ENCODE measurements at places on chromosomes 16 and 17. TPM values are rescaled to one million over a fixed set of nuclear protein-coding genes. Genes with fewer than 3 reads are reported as not detected.
A peak's percentile ranks its signal among the peaks of the same experiment; 100 is the strongest.

PCYT2 gene
- total RNA-seq: 111 TPM

HS3ST3B1 gene
- 4.9 TPM for total RNA-seq

ATP2A1 gene
- total RNA-seq: 2.7 TPM

FBXO39 gene
- not detected for total RNA-seq

- no peaks in the 10 kb centered on the region for H3K36me3 ChIP-seq
- DNase-seq: no peak
- H3K4me3 ChIP-seq: no peak overlapping the region
- no peak overlapping the region for H3K27ac ChIP-seq
- peaks cover 23% of the 10 kb centered on the region for H3K27me3 ChIP-seq
These were observed 8.2 kb upstream of the CIITA start for GRCh38 chr16:10868596-10869469.

GRCh38 chr16:48091117-48091516, 64.7 kb downstream of the ABCC12 start:
- no peaks in the 10 kb centered on the region for H3K4me1 ChIP-seq
- DNase-seq: no peak
- H3K27me3 ChIP-seq: no peaks in the 10 kb centered on the region
- H3K4me3 ChIP-seq: no peak overlapping the region

- no peaks in the 10 kb centered on the region for H3K27me3 ChIP-seq
- no peak overlapping the region for H3K4me3 ChIP-seq
- H3K27ac ChIP-seq: no peak overlapping the region
- no peak for DNase-seq
- no peaks in the 10 kb centered on the region for H3K36me3 ChIP-seq
These were observed 42.3 kb upstream of the CCNF start for GRCh38 chr16:2386990-2387389.

GRCh38 chr16:81286190-81286589, 28.6 kb upstream of the GAN start:
- no peak overlapping the region for H3K27ac ChIP-seq
- H3K4me3 ChIP-seq: no peak overlapping the region
- no peaks in the 10 kb centered on the region for H3K27me3 ChIP-seq
- H3K4me1 ChIP-seq: no peaks in the 10 kb centered on the region

GRCh38 chr17:51435641-51436091, 175.3 kb downstream of the UTP18 start:
- no peak overlapping the region for H3K4me3 ChIP-seq
- DNase-seq: peak; percentile 59
- no peaks in the 10 kb centered on the region for H3K27me3 ChIP-seq
- no peaks in the 10 kb centered on the region for H3K36me3 ChIP-seq
- H3K27ac ChIP-seq: no peak overlapping the region
- H3K4me1 ChIP-seq: no peaks in the 10 kb centered on the region

DNA sequence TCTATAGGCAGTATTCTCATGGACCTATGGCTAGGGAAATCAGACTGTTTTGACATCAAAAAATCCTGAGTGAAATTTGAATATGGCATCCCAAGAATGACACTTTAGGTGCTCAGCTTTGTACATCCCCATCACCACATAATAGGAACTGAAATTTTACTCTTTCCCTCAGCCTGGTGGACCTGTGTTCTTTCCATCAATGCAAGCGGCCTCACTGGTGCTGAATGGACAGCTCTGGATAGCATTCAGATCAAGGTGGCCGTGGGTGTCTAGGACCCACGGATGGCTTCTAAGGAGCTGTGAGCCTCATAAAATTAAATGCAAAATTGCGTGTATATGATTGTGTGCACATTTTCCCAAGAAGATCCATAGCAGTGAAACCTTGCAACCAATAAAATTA, 152.6 kb downstream of the MAP2K6 start:
- peak; percentile 13 for DNase-seq
- no peaks in the 10 kb centered on the region for H3K4me1 ChIP-seq
- H3K36me3 ChIP-seq: no peaks in the 10 kb centered on the region
- no peak overlapping the region for H3K27ac ChIP-seq

DNA sequence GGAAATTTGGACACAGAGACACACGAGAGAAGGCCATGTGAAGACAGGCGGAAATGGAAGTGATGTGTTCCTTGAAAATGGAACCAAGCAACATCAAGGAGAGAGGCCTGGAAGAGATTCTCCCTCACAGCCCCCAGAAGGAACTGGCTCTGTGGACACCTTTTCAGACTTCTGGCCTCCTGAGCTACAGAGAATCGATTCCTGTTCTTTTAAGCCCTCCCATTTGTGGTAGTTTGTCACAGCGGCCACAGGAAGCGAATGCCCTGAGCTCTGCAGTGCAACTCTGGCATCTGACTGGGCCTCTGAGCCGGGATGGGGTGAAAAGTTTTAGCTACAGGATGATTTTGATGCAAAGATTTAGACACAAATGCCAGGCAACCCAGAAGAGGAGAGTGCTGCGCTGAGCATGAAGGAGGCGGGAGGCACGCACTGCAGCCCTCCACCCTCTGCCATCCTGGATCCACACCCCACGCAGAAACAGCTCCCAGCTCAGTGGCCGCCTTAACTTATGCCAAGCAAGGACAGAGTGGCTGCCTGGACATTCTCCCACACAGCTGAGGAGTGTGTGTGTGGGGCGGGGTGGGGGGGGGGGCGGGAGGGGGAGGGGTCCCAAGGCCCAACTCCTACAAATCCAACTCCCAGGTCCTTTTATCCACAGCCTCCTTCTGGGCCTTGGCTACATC, 2.2 kb downstream of the TIMP2 start:
- no peaks in the 10 kb centered on the region for H3K27me3 ChIP-seq
- peaks cover 6% of the 10 kb centered on the region for H3K4me1 ChIP-seq
- no peak overlapping the region for H3K27ac ChIP-seq
- no peak overlapping the region for H3K4me3 ChIP-seq

- H3K27ac ChIP-seq: peak overlapping the region; percentile 48
- H3K36me3 ChIP-seq: no peaks in the 10 kb centered on the region
- no peaks in the 10 kb centered on the region for H3K27me3 ChIP-seq
- peak; percentile 58 for DNase-seq
- H3K4me1 ChIP-seq: peaks cover 19% of the 10 kb centered on the region
- H3K4me3 ChIP-seq: no peak overlapping the region
These were observed 15.4 kb downstream of the ZFPM1 start for GRCh38 chr16:88468275-88469129.

- H3K4me1 ChIP-seq: peaks cover 27% of the 10 kb centered on the region
- H3K27me3 ChIP-seq: no peaks in the 10 kb centered on the region
- H3K4me3 ChIP-seq: no peak overlapping the region
- H3K36me3 ChIP-seq: no peaks in the 10 kb centered on the region
These were observed 283.5 kb downstream of the C16orf95 start for GRCh38 chr16:87033541-87034300.

GRCh38 chr17:44759086-44759915, 513 bp downstream of the ADAM11 start:
- H3K27ac ChIP-seq: no peak overlapping the region
- no peaks in the 10 kb centered on the region for H3K36me3 ChIP-seq

- no peak overlapping the region for H3K27ac ChIP-seq
- H3K36me3 ChIP-seq: no peaks in the 10 kb centered on the region
- H3K4me3 ChIP-seq: no peak overlapping the region
These were observed 8.4 kb downstream of the TSPOAP1 start for GRCh38 chr17:58320163-58320558.

- no peaks in the 10 kb centered on the region for H3K4me1 ChIP-seq
- H3K27me3 ChIP-seq: no peaks in the 10 kb centered on the region
- H3K4me3 ChIP-seq: no peak overlapping the region
- DNase-seq: peak; percentile 49
These were observed 38.6 kb downstream of the SYNRG start for GRCh38 chr17:37570527-37571093.

- H3K36me3 ChIP-seq: no peaks in the 10 kb centered on the region
- no peak overlapping the region for H3K4me3 ChIP-seq
- H3K27me3 ChIP-seq: no peaks in the 10 kb centered on the region
- no peaks in the 10 kb centered on the region for H3K4me1 ChIP-seq
- H3K27ac ChIP-seq: no peak overlapping the region
These were observed 214.1 kb downstream of the HS3ST3B1 start for GRCh38 chr17:14514973-14515372.

DNA sequence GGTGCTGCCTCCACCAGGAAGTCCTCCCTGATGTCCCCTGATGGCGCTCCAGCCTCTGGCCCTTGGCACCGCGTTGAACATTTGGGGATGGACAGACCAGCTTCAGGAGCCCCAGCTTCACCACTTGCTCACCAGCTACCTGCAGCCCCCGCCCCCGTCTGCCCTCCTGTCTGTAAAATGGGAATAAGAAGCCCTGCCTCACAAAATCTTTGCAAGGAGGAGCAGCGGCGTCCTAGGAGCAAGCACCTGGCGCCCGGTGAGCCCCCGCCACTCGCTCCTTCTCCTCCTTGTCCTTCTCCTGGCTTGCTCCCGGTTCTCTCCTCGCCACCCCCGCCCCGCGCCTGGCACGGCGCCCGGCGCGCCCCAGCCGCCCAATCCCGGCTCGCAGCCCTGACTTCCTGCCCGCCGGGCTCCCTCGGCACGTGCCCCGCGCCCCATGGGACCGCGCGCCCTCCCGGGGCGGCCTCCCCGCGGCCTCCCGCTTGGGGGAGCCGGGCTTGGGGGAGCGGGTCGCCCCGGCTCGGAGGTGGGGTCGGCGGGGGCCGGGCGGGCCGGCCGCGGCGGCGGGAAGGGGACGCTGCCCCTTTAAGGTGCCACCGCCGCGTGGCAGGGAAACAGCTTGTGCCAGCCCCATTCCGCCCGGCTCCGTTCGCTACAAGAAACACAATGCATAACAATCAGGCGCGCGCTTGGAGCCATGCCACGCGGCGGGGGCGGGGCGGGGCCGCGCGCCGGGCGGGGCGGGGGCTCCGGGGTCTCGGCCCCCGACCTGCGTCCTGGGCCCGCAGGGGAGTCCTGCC, 9.1 kb upstream of the PPP1R1B start:
- peaks cover 92% of the 10 kb centered on the region for H3K27me3 ChIP-seq
- H3K4me1 ChIP-seq: no peaks in the 10 kb centered on the region
- peak; percentile 57 for DNase-seq
- H3K36me3 ChIP-seq: no peaks in the 10 kb centered on the region

GRCh38 chr16:84581158-84581557, 36.7 kb downstream of the COTL1 start:
- no peak for DNase-seq
- H3K4me3 ChIP-seq: no peak overlapping the region
- H3K36me3 ChIP-seq: no peaks in the 10 kb centered on the region
- H3K4me1 ChIP-seq: no peaks in the 10 kb centered on the region
- H3K27ac ChIP-seq: no peak overlapping the region
- no peaks in the 10 kb centered on the region for H3K27me3 ChIP-seq

GRCh38 chr17:46020023-46020761, 21.1 kb downstream of the STH start:
- H3K4me1 ChIP-seq: no peaks in the 10 kb centered on the region
- DNase-seq: no peak
- no peak overlapping the region for H3K27ac ChIP-seq
- H3K4me3 ChIP-seq: no peak overlapping the region
- H3K36me3 ChIP-seq: no peaks in the 10 kb centered on the region
- no peaks in the 10 kb centered on the region for H3K27me3 ChIP-seq

DNA sequence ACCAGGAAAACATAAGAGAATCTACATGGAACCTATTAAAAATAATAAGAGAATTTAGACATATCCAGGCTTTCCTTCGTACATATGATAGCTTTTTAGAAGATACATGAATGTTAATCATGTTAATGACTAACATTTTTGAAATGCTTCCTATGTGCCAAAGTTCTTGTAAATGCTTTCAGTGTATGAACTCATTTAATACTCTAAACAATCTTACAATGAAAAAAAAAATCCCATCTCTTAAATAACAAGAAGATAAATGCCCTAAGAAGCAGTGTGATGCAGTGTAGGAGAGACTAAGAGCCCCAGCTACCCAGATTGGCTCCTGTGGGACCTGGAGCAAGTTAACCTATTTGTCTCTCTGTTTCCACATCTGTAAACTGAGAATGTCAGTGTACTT, 220.4 kb upstream of the MYOCD start:
- H3K4me1 ChIP-seq: peaks cover 3% of the 10 kb centered on the region
- no peak overlapping the region for H3K27ac ChIP-seq
- DNase-seq: no peak
- H3K36me3 ChIP-seq: no peaks in the 10 kb centered on the region
- no peak overlapping the region for H3K4me3 ChIP-seq
- H3K27me3 ChIP-seq: no peaks in the 10 kb centered on the region

- H3K4me1 ChIP-seq: no peaks in the 10 kb centered on the region
- H3K27ac ChIP-seq: no peak overlapping the region
- H3K4me3 ChIP-seq: no peak overlapping the region
- H3K36me3 ChIP-seq: no peaks in the 10 kb centered on the region
- DNase-seq: no peak
- no peaks in the 10 kb centered on the region for H3K27me3 ChIP-seq
These were observed 99.2 kb downstream of the GOSR1 start for GRCh38 chr17:30576326-30576861.

All from cardiac muscle cell (in vitro differentiated cells and primary cell).